Activated CD4-positive, alpha-beta T cell treated with anti-CD3 and anti-CD28 coated beads for 4 hours (primary cell): ENCODE measurements at places on chromosomes 4 and X.

DNA sequence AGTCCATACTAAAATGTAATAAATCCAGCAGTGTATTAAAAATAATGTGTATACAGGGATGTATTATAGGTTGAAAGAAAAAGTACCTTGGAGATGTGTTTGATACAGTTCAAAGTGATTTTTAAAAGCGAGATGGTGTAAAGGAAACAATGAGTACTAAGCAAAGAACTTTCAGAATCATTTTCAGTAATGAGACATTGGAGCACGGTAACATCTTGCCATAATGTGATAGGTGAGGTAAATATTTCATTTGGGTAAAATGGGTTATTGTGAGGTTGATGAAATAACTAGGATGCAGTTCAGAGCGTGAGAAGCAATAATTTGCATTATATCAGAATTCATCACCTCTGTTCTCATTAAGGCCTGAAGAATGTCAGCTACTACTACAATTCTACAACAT is 25.9 kb downstream of the EIF2S3 start:
- no peak for DNase-seq

GRCh38 chr4:84032372-84032771 is 466.7 kb downstream of the NKX6-1 start:
- DNase-seq: no peak

DNA sequence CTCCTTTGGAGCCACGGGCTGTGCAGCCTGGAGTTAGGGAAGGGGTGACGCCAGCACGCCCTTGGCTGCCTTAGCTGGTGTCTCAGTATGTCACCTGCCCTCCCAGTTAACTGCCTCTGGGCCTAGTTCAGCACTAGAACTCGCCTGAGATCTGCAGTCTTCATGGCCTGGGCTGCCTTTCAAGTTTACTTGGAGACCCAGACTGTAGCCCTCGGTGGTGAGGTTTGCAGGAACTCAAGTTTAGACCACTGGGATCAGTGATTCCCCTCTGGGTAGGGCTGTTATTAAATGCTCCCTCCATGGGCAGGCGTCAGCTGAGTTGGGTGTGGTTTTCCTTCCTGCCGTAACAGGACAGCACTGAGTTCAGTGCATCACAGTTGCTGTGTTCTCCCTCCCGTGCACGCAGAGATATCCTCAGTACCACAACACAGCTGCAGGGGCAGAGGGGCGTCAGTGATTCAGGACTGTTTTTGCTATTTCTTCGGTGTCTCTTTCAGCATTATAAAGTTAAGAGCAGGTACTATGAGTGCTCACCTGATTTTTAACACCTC is 30.5 kb downstream of the PLAC8 start:
- DNase-seq: no peak

- DNase-seq: no peak
These were observed 484.5 kb downstream of the IL1RAPL1 start for GRCh38 chrX:29071525-29072320.

- DNase-seq: no peak
These were observed 169.4 kb upstream of the BANK1 start for GRCh38 chr4:101621120-101621519.

GRCh38 chr4:149168645-149169044 is 647.0 kb downstream of the IQCM start:
- no peak for DNase-seq

- DNase-seq: no peak
These were observed 91.2 kb downstream of the ADRA2C start for GRCh38 chr4:3857269-3857926.

GRCh38 chr4:76208005-76208765 is 5.4 kb downstream of the SCARB2 start:
- no peak for DNase-seq

GRCh38 chr4:121411151-121411744 is 30.4 kb upstream of the QRFPR start:
- DNase-seq: no peak

DNA sequence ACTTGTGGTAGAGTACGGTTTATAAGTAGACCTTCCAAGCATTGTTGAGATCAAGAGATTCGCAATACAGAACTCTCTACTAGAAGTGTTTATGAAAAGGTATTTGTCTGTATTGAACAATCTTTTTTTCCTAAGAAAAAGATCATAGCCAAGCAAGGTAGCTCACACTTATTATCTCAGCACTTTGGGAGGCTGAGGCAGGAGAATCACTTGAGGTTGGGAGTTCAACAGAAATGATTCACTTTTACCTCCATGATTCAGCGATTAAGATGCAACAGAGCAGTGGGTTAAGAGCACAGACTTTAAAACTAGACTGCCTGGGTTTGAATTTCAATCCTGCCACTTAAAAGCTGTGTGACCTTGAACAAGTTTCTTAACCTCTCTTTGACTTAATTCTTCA is 74.3 kb downstream of the TMEM156 start:
- DNase-seq: no peak

GRCh38 chr4:14524276-14524675 is 478.0 kb upstream of the CPEB2 start:
- no peak for DNase-seq

- no peak for DNase-seq
These were observed 29.6 kb upstream of the AP1AR start for GRCh38 chr4:112201915-112202505.

DNA sequence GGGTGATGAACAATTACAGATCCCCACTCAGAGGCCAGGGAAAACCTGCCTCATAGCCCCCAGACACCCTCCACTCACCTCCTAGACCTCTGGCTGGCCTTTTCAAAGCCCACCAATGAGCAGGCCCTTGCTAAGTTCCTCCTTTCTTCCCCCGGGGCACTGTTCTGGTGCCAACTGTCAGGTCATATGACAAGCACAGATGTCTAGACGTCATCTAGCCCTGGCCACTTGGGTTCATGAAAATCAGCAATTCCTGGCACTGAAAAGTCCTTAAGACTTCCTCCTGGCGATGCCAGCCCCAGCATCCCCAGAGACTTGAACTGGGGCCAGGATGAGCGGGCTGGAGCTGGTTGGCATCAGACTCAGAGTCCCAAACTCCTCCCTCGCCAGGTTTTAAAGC is 115.6 kb upstream of the NALF2 start:
- DNase-seq: no peak

- DNase-seq: no peak
These were observed 60.6 kb downstream of the ELOVL6 start for GRCh38 chr4:110137829-110138228.

- no peak for DNase-seq
These were observed 56.5 kb downstream of the NSD2 start for GRCh38 chr4:1927675-1928074.

DNA sequence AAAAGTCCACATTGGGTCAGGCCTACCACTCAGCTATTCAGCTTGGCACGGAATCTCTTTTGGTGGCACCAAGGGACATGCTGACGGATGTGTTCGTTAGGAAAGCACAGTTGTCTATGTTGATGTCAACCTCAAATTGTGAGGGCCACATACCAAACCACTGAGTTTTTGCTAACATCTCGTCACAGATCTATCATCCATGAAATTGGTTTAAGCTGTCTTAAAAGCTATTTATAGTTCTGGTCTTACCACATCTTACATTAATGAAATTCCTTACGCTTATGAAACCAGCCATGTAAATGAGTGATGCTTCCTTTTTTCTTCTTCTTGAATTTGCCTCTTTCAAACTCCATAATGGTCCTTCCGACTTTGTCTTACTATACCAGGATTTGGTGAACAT is 101.5 kb downstream of the MGST2 start:
- no peak for DNase-seq

GRCh38 chr4:74006009-74006476 is 7.6 kb upstream of the CXCL5 start:
- DNase-seq: no peak

- no peak for DNase-seq
These were observed 2139.0 kb downstream of the ARAP2 start for GRCh38 chr4:34105311-34105710.

GRCh38 chr4:188941524-188942119 is 802.4 kb downstream of the TRIML1 start:
- no peak for DNase-seq

GRCh38 chr4:105556206-105556605 is 3.8 kb downstream of the ARHGEF38 start:
- no peak for DNase-seq

GRCh38 chr4:55947254-55947882 is 1.4 kb upstream of the CEP135 start:
- no peak for DNase-seq

- DNase-seq: no peak
These were observed 56.9 kb downstream of the SUPT20HL2 start for GRCh38 chrX:24257011-24257410.

DNA sequence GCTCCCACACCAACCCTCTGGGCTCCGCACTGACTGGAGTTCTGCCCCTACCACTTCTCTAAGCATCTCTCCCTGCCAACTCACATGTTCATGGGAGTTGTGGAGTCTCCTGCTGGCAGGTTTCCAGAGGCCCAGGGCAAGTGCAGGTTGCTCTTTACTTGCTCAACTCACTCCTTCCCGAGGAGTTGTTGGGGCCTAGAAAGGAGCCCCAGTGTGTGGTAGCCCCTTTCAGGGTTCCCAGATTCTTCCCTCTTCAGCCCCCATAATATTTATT is 52.5 kb downstream of the POF1B start:
- DNase-seq: no peak

DNA sequence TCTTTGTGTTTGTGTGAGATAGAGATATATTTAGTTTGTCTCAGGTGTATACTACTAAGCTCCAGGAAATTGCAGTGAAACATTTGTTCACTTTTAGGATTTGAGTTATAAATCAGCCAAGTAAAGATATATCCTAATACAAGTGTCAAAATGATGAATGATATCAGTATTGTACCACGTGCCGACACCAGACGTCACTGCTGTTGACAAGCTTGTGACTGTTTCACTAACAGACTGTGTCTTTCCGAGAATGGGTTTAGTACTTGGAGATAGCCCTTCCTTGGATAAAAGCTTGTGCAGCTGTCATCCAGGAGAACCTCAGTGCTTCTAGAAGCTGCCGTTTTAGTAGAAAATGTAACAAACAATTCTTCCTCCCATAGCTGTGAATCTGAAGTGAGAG is 343.3 kb downstream of the FBXO8 start:
- no peak for DNase-seq

DNA sequence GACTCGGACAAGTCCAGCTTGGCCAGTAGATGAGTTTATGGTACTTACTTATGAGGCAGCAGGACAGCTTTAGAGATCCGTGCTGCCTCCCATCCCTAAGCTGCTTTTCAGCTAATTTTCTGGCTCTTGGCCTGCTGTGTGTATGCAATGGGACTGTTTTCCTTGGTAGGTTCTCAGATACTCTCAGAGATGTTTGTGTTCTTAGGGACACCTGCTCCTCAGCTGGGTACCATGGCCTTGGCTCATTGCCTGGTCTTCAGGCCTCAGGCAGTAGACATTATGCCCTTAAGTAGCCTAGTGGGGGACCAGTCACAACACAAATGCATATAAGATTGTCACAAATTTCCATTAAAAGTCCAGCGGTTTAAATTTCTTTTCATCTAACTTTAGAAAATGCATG is 688.0 kb downstream of the PCDH7 start:
- no peak for DNase-seq

DNA sequence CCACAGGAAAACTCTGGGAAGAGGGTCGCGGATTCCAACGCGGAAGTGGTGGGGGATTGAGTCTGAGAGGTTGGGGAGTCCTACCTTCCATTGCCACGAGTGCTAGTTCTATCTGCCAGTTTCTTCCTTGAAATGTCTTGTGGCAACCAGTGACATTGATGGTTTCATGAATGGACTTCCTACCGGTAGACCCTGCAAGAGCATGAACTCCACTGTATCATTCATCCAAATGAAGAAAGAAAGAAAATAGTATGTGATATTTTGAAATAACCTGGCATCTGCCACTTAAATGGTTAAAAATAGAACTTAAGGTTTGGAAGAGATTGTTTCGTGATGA is 1.1 kb upstream of the SLC10A7 start:
- DNase-seq: no peak

DNA sequence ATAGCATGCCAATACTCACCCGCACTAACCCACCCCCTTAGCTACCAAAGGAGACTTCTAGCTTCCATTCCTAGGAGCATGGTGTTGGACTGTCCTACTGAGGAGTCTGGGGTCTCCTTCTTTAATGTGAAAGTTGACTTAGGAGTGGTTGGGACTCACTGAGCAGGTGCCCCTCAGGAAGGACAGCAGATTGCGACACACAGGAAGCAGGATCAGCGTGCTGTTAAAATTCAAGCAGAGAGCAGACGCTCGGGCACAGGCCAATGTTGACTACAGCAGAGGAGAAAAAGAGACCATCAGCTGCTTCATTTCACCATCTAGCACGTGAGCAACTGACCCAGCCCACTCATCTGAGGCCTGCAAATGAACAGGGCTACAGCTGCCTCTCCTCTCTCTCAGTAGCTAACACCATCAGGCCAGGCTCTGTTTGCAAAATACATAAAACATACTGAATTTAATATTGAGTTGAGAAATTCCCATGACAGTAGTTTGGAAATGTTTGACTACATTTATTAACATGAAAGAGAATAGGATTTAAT is 10.8 kb downstream of the NOX1 start:
- DNase-seq: no peak

DNA sequence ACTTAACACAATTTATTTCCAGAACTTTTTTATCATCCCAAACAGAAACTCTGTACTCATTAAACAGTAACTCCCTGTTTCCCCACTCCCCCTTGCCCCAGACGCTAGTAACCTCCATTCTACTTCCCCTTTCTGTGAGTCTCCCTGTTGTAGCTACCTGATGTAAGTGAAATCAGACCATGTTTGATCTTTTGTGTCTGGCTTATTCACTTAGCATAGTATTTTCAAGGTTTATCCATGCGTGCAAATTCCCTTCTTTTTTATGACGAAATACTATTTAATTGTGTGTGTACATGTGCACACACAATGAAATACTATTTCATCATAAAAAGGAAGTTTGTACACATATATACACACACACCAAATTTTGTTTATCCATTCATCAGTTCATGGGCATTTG is 5.2 kb downstream of the PKD2 start:
- DNase-seq: no peak

GRCh38 chrX:106802063-106802387 is 448 bp upstream of the TBC1D8B start:
- no peak for DNase-seq

DNA sequence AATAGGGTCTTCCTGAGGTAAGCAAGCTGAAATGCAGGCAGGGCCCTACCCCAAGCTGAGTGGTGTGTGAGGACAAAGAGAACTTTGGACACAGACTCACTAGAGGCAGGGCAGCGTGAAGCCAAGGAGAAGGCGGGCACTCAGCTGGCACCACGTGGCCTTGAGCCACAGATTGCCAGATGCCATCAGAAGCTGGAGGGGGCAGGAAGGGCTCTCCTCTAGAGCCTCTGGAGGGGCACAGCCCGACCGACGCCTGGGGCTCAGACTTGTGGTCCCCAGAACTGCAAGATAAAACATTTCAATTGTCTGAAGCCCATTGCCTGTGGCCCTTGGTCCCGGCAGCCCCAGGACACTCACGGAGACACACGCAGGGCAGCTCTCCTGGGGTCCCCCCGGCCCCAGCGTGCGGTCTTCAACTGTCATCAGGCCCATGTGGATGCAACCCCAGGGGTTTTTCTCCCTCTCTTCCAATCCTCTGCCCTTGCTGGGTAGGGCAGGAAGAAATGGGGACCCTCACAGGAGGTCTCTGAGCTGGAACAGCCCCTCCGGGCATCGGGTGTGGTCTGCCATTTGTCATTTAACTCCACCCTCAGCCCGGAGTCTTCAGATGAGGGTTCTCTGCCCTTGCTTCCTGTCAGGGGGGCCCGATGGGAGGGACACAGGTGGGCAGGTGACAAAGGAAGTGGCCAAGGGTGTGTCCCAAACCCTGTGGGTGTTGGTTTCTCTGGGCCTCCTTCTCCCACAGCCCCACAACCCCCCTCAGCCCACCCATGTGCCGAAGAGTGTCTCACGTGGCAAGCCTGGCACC is 22.2 kb downstream of the HMX1 start:
- DNase-seq: no peak

GRCh38 chrX:115499112-115499805 is 61.7 kb upstream of the PLS3 start:
- DNase-seq: no peak
